HT-29 (cell line): ENCODE measurements at places on chromosomes 12 and 14. TPM values are rescaled to one million over a fixed set of nuclear protein-coding genes. Genes with fewer than 3 reads are reported as not detected.
A peak's percentile ranks its signal among the peaks of the same experiment; 100 is the strongest.

DNA sequence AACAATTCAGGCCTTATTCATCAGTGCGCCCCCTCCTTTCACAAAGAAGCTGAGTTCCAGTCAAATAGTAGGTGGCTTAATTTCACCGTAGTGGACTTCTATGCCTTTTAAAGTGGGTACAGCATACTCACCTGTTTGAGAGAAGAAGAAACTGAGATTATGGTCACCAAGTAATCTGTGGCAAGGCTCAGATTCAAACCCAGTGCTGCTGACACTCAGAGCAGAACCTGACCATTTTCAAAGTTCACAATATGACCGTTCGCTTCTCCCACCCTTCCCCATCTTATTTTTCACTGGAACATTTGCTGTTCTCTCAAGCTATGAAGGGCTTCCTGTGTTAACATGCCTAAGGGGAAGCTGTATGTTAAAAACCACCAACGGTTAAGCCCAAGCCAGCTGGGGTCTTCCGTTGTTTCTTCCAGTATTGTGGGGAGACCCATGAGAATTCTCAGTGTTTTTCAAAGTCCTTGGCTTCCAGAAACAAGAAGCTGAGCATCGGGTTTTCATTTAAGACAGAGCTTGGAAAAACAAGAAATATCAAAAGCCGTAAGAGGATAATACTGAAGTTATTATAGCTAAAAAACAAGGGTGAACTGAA is 6.1 kb upstream of the PSMA6 start:
- DNase-seq: no peak

DNA sequence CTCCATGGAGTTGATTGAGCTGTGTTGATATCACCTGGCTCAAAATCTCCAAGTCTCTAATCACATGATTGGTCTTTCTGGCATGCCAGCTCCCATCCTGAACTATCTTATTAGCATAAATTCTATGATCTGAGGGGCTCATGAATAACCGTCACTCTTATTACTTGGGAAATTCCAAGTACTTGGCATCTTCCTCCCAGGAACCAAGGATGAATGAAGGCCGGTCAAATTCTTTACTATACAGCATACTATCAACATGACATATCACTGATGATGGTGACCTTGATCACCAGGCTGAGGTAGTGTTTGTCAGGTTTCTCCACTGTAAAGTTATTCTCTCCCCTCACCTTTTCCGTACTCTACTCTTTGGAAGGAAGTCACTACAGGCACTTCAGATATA is 16.4 kb upstream of the NUBPL start:
- peak; percentile 6 for DNase-seq

DNA sequence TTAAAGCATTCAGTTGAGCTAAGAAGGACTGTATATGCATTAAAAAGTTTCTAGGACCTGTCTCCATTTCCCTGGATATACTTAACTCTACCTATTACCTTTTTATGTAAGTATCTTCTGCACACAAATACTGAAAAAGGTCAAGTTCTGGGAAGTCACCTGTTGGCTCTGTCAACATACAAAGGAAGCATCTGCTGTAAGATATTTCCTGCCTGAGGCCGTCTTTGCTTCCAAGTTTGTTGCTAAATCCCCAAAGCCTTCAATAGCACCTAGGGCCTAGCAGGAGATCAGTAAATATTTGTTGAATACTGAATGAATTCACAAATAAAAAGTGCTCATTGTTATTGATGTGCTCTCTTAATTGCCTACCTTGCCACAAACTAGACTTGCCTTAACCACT is 188.4 kb downstream of the DUSP6 start:
- DNase-seq: no peak

HOXC12 gene
- total RNA-seq: 0.05 TPM in 1 of 2 replicates, not detected in the other

HOTAIR gene
- total RNA-seq: 5.6 and 6.8 TPM in 2 replicates

GPRC5A gene
- 162 and 185 TPM in 2 replicates for total RNA-seq

PLEKHD1 gene
- not detected in 2 replicates for total RNA-seq

DNA sequence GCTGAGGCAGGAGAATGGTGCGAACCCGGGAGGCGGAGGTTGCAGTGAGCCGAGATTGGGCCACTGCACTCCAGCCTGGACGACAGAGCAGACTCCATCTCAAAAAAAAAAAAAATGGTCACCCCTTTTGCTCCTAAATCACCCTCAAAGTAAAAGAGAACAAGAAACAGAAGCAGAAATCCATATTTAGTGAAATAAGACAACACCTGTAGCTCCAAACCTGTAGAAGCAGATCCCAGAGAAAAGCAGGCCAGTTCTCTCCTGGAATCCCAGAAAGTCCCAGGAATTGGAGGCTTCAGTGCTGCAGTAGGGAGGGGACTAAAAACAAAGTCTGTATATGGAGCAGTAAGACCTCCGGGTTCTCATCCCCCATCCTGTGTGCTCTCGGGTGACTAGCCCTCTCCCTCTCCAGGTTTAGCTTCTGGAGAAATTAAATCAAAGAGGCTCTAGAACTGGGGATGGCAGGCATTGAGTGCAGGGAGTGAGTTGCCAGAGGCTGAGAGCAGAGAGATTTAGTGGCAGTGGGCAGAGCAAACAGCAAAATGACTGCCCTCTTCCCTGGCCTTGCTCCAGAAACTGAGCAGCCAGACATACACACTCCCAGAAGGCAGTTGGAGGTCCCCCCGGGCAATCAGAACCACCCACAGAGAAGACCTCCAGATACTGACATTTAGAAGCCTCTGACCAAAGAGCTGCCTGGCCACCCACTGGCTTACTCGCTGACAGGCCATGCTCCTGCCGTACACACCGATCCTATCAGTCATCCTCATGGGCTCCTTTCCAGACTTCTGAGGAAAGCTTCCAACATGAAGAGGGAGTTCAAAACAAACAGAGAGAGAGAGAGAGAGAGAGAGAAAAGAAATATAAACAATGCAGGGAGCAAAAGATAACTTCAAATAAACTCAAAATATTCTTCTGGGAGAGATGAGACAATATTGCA is 6.3 kb upstream of the MLXIP start:
- no peak for DNase-seq

FOXA1 gene
- total RNA-seq: 191 and 199 TPM in 2 replicates

DNA sequence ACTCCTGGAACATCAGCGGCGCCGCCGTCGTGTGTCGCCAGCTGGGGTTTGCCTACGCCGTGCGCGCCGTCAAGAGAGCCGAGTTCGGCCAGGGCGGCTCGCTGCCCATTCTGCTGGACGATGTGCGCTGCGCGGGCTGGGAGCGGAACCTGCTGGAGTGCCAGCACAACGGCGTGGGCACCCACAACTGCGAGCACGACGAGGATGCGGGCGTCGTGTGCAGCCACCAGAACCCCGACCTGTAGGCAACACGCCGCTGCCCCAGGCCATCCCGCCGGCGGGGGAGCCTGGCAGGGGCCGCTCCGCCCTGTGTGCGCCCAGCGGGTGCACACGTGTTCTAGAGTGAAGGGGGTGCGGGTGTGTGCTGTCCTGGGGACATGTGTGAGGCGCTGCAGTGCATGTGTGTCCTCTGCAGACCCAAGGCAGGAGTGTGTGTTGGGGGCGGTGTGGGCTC is 8.7 kb upstream of the CYP46A1 start:
- DNase-seq: no peak

EPS8 gene
- 169 and 189 TPM in 2 replicates for total RNA-seq

GRCh38 chr12:127507341-127507740 is 759.6 kb upstream of the TMEM132C start:
- DNase-seq: no peak

DNA sequence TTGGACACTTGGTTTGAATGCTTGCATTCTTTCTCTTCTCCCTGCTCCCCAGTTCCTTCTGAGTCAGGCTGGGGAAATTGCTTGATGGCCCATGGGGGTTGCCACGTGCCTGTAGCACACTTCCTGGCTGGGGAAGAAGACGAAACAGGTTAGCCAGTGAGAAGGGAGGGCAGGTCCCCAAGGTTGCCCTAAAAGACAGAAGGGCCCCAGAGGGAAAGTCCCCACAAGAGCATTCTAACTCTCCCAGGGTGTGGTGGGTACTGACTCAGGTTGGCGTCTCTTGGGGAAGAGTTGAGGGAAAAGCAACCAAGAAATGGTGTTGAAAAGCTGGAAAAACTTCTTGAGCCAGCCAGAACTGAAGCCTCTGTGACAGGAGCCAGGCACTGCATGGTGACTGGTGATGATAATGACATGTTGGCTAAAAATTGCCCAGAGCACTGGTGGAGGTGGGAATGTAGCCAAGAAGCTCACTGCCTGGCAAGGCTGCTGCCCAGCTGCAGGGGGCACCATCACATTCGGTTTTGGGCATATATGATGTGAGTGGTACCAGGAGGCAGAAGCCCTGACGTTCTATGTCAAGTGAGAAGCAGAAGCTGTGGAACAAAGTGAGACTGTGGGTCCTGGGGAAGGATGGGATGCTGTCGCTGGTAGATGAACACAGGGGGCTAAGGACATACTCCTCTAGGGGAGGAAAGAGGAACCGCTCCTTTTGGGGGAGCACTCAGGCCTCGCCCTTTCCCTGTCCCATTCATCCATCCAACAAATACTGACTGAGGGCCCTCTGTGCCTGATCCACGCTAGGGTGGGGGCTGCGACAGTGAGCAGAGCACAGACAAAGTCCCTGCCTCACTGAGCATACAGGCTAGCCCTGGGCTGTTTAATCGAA is 8.1 kb upstream of the RABGGTA start:
- DNase-seq: no peak

- no peak for DNase-seq
These were observed 46.8 kb upstream of the DLK1 start for GRCh38 chr14:100679707-100680438.

DNA sequence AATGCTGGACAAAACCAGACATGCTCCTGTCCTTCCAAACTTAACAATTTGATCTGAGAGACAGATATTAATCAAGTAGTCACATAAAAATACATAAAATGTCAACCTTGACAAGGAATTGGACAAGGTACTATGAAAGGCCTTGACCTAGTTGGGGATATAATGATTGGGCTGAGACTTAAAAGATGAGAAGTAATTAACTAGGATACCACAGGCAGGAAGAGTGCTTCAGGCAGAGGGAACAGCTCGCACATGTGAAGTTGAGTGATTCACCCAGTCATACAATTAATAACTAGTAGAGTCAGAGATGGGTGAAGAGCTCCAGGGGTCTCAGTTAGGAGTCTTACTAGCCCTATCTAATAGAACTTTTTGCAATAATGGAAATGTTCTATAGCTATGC is 259.5 kb downstream of the MSRB3 start:
- DNase-seq: no peak

TNFAIP2 gene
- 145 and 168 TPM in 2 replicates for total RNA-seq

DNA sequence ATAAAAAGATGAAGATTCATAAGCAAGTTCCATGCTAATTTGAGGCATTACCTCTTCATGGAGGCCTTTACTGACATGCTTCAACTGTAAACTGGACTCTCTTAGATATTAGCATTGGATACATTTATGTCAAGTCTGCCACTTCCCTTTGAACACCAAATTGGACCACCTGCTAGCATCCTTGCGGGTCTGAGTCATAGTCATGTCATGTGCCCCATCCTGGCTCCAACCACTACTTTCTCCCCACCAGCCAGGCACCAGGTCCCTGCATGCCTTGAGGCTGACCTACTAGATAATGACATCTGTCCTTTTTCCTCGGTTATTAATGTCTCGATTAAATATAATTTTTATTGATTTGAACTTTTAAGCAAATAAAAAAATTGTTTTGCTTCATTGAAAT is 32.9 kb upstream of the EEA1 start:
- DNase-seq: no peak

GALNT8 gene
- 0.74 and 1.1 TPM in 2 replicates for total RNA-seq

DNA sequence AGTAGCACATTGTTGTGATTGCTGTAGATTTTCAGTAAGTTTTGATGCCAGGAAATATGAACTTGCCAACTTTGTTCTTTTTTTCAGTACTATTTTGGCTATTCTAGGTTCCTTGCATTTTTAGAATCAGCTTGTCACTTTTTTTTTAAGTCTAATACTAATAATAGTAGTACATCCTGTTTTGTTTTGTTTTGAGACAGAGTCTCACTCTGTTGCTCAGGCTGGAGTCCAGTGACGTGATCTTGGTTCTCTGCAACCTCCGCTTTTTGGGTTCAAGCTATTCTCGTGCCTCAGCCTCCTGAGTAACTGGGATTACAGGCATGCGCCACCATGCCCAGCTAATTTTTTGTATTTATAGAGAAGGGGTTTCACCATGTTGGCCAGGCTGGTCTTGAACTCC is 16.5 kb downstream of the PWP1 start:
- no peak for DNase-seq

TSHR gene
- not detected in 2 replicates for total RNA-seq

GRCh38 chr14:97945631-97946030 is 1148.4 kb downstream of the VRK1 start:
- no peak for DNase-seq
